ENCODE measurements at places on chromosomes 4 and X. TPM values are rescaled to one million over a fixed set of nuclear protein-coding genes. Genes with fewer than 3 reads are reported as not detected.

The VCX3B gene
- total RNA-seq: not detected

DNA sequence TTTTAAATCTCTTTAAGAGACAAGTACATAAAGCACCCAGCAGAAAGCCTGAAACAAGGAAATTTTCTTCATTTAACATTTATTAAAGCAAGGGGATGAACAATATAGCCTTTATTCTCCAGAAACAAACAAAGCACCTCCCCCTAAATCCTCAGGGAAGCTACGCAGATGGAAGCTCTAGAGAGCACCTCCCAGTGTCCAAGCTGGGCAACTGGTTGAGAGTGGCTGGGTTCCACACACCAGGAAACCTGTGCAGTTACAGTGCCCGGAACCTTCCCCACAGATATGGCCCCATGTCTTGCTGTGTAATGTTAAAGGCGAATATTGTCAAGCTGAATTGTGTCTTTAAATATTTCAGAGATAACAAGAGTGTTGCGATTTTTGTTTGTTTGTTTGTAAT is 8.9 kb upstream of the TRIML1 start:
- no peak overlapping the region for H3K4me3 ChIP-seq
- peaks cover 4% of the 10 kb centered on the region for H3K4me1 ChIP-seq
- DNase-seq: no peak
- no peaks in the 10 kb centered on the region for H3K27me3 ChIP-seq

DNA sequence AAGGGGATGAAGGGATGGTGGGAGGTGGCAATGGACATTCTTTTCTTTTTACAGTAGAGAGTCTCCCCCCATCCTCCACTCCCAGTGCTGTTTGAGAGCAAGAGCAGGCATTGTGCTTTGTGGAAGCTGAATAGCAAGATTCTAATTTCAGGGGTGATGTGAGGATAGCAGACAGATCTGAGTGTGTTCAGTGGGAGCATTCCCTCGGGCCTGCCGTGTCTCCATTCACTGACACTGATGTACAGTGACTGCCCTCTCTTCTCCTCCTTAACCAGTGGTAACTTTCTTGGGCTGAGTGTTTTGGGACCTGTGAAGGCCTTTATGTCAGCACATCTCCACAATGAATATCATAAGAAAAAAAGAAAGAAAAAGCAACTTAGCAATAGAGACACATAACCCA is 396.6 kb upstream of the RPS6KA3 start:
- peaks cover 36% of the 10 kb centered on the region for H3K4me1 ChIP-seq
- H3K27ac ChIP-seq: no peak overlapping the region
- no peaks in the 10 kb centered on the region for H3K27me3 ChIP-seq
- no peak overlapping the region for H3K4me3 ChIP-seq
- H3K36me3 ChIP-seq: no peaks in the 10 kb centered on the region
- no peak for DNase-seq

The ZBTB49 gene
- 7.8 TPM for total RNA-seq

- peaks cover 5% of the 10 kb centered on the region for H3K4me1 ChIP-seq
- H3K36me3 ChIP-seq: no peaks in the 10 kb centered on the region
- DNase-seq: no peak
These were observed 32.1 kb downstream of the CCKAR start for GRCh38 chr4:26458157-26458561.

The AFF1 gene
- total RNA-seq: 37.8 TPM

The TXK gene
- not detected for total RNA-seq

The GAGE2A gene
- total RNA-seq: not detected

DNA sequence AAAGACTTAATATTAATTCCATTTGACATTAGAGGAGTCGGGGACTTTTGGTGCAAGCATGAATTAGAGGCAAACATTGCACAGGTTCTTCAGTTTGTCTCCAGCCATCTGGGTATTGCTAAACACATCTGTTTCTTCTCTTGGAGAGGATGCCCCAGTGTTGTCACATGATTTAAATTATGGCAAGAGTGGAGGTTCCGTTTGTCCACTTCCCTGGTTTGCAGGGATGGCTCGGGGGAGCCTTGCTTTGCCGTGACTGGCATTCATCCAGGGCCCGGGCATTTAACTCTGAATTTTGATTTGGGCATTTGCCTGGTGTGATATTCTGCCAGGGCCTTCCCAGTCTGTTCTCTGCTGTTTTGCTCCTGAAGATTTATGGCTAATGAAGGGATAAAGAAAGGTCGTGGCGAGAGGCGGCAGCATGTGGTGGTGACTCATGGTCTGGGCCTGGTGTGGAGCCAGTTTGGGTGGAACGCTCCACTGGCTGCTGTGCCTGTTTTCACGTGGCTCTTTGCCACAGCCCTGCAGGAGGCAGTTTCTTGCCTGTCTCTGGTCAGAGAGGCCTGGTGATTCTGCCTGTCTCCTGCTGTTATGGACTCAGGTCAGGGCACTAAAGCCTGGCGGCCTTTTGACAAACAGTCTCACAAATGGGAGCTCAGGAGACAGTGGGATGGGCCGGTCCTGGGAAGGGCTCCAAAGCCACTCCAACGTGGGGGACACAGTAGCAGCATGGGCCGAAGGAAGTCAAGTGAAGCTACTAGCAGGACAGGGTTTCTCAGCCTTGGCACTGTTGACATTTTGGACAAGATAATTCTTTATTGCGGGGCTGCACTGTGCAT is 99.4 kb upstream of the PGRMC2 start:
- peaks cover 5% of the 10 kb centered on the region for H3K4me1 ChIP-seq
- H3K27me3 ChIP-seq: no peaks in the 10 kb centered on the region
- H3K36me3 ChIP-seq: no peaks in the 10 kb centered on the region
- no peak overlapping the region for H3K27ac ChIP-seq

DNA sequence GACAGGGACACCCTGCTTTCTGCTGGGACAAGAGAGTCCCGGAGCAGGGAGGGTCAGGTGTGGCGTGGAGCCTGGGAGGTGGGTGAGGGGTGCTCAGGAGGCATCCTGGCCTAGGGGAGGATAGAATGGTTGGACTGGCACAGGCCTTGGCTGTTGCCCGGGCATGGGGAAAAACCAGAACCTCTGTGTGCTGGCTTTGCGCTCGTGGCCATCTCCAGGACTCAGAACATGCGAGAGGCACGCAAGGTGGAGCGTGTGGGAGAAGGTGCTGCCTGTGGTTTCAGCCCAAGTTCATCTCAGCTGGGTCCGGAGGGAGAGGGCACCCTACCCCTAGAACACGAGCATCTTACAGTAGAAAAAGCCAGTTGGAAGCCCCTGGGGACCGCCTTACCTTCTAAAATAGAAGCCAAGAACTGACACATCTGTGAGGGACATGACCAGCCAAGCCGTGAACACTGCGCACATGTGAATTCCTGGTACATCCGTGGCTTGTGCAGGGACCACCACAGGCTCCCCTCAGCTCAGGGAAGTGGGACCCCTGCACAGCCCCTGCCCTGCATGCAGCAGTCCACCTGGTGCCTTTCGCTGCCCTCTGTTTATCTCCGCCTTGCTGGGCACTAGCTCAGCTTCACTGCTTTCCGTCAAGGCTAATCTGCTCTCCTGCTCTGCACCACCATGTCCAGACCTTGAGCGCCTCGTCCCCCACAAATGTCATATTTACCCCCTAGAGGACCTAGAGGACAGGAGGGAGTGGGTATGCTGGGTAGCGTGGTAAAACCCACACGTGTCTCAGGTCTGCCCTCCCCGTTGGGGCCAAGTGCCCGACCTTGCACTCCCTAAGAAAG is 13.5 kb downstream of the MSANTD1 start:
- no peaks in the 10 kb centered on the region for H3K27me3 ChIP-seq
- H3K27ac ChIP-seq: no peak overlapping the region
- no peaks in the 10 kb centered on the region for H3K4me1 ChIP-seq
- DNase-seq: no peak
- no peak overlapping the region for H3K4me3 ChIP-seq

The RRH gene
- total RNA-seq: not detected

The GAGE12J gene
- not detected for total RNA-seq

- H3K36me3 ChIP-seq: no peaks in the 10 kb centered on the region
- H3K27me3 ChIP-seq: no peaks in the 10 kb centered on the region
- no peaks in the 10 kb centered on the region for H3K4me1 ChIP-seq
- H3K27ac ChIP-seq: no peak overlapping the region
- no peak overlapping the region for H3K4me3 ChIP-seq
These were observed 105.7 kb upstream of the AGA start for GRCh38 chr4:177547985-177548384.

- no peaks in the 10 kb centered on the region for H3K27me3 ChIP-seq
- no peak overlapping the region for H3K4me3 ChIP-seq
- peaks cover 25% of the 10 kb centered on the region for H3K4me1 ChIP-seq
- no peak for DNase-seq
- H3K36me3 ChIP-seq: peaks cover 18% of the 10 kb centered on the region
These were observed 7.6 kb downstream of the EIF4E start for GRCh38 chr4:98921292-98921691.

DNA sequence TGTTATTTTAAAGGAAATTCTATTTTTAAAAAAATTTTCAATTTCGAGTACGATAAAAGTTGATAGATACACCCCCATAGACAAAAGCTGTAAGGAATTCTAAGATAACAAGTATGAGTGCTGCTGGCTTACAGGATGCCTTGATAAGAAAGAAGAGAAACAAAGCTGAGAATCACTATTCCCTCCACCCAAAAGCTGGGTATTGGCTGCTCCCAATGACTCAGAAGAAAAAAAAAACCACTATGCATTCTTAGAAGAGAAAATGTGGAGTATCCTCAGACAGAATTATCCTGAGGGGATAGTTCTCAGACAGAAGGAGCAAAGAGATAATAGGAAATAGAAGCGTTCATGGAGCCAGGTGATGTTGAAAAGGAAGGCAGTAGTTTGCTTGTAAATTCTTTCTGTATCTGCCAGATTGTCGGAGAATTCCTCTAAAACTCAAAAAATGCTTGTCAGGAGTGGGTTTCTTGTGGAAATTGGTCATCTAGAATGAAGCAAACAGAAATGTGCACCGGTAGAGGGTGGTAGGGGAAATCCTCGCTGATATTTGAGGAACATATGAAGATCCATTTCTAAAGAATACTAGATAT is 217.5 kb upstream of the ADAMTS3 start:
- peaks cover 3% of the 10 kb centered on the region for H3K27me3 ChIP-seq
- DNase-seq: no peak
- no peak overlapping the region for H3K27ac ChIP-seq
- H3K36me3 ChIP-seq: no peaks in the 10 kb centered on the region
- H3K4me3 ChIP-seq: no peak overlapping the region

DNA sequence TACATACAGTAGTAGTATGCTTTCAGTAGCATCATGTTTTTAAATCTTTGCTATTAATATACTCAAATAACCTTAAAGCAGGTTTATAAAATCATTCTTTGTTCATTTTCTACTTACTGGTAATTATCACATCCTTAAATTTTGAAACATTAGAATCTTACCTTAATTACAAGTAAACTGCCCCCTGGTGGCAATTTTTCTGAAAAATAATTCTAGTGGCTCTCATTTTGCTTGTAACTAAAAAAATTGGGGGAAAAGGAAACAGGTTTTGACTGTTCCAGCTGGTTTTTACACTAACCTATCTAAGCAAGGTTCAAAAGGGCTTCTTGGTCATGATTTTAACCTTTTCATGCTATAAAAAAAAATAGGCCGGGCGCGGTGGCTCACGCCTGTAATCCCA is 18.5 kb upstream of the DCAF4L1 start:
- peaks cover 8% of the 10 kb centered on the region for H3K36me3 ChIP-seq
- H3K4me3 ChIP-seq: no peak overlapping the region
- no peaks in the 10 kb centered on the region for H3K4me1 ChIP-seq
- H3K27me3 ChIP-seq: no peaks in the 10 kb centered on the region
- no peak for DNase-seq

- no peak for DNase-seq
- no peak overlapping the region for H3K27ac ChIP-seq
- no peak overlapping the region for H3K4me3 ChIP-seq
- H3K36me3 ChIP-seq: peaks cover 15% of the 10 kb centered on the region
- no peaks in the 10 kb centered on the region for H3K27me3 ChIP-seq
These were observed 6.5 kb downstream of the TIFA start for GRCh38 chr4:112279025-112279881.

The IDS gene
- 25.3 TPM for total RNA-seq

GRCh38 chr4:184851200-184851541 is 25.4 kb upstream of the ACSL1 start:
- no peaks in the 10 kb centered on the region for H3K4me1 ChIP-seq
- H3K4me3 ChIP-seq: no peak overlapping the region
- no peak overlapping the region for H3K27ac ChIP-seq
- H3K27me3 ChIP-seq: peaks cover 7% of the 10 kb centered on the region
- no peaks in the 10 kb centered on the region for H3K36me3 ChIP-seq
- DNase-seq: no peak

The UPF3B gene
- 22.5 TPM for total RNA-seq

The ZMAT1 gene
- 4.9 TPM for total RNA-seq

- no peak overlapping the region for H3K27ac ChIP-seq
- no peak overlapping the region for H3K4me3 ChIP-seq
- DNase-seq: no peak
- peaks cover 27% of the 10 kb centered on the region for H3K36me3 ChIP-seq
- no peaks in the 10 kb centered on the region for H3K4me1 ChIP-seq
- H3K27me3 ChIP-seq: no peaks in the 10 kb centered on the region
These were observed 87.2 kb downstream of the KLHL8 start for GRCh38 chr4:87133183-87133582.

DNA sequence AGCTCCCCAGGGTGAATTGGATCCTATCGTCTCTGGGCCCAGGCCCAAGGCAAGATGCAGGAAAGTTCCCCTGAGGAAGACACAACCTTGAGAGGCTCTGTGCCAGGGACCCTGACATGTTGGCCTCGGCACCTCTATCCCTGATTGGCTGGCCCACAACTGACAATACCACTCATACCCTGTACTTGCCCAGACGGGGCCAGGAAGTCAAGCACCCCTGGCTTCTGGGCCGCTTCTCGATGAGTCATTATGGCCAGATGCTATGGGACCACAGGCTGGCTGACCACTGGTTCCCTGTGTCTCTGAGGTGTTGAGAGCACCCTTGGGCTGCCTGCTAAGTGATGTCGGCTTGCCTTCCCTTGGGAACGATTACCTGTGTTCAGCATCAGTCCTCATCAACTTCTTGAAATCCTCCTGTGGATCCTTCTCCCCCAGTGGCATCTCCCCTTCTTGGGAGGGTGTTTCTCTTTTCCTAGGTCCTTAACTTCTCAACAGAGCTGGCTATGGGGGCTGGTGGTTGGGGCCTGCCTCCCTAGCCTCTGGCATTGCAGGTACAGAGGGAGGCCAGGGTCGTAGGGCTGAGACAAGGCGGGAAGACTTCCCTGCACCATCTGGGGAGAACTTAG is 54.5 kb upstream of the MAMLD1 start:
- no peaks in the 10 kb centered on the region for H3K4me1 ChIP-seq
- no peak overlapping the region for H3K27ac ChIP-seq
- H3K4me3 ChIP-seq: no peak overlapping the region
- H3K36me3 ChIP-seq: no peaks in the 10 kb centered on the region
- no peaks in the 10 kb centered on the region for H3K27me3 ChIP-seq

The XPNPEP2 gene
- total RNA-seq: 0.32 TPM

- peaks cover 9% of the 10 kb centered on the region for H3K36me3 ChIP-seq
- H3K4me3 ChIP-seq: peak overlapping the region; percentile 62
- H3K4me1 ChIP-seq: peaks cover 18% of the 10 kb centered on the region
- no peak for DNase-seq
- peaks cover 45% of the 10 kb centered on the region for H3K27me3 ChIP-seq
These were observed 3.2 kb upstream of the TIGD2 start for GRCh38 chr4:89108091-89108490.

GRCh38 chrX:136806891-136807410 is 26.2 kb upstream of the ARHGEF6 start:
- H3K27me3 ChIP-seq: no peaks in the 10 kb centered on the region
- no peak for DNase-seq
- H3K27ac ChIP-seq: no peak overlapping the region
- H3K4me1 ChIP-seq: peaks cover 5% of the 10 kb centered on the region
- no peak overlapping the region for H3K4me3 ChIP-seq
- H3K36me3 ChIP-seq: peaks cover 2% of the 10 kb centered on the region

- DNase-seq: no peak
- no peak overlapping the region for H3K4me3 ChIP-seq
- H3K27me3 ChIP-seq: peaks cover 5% of the 10 kb centered on the region
- no peak overlapping the region for H3K27ac ChIP-seq
- no peaks in the 10 kb centered on the region for H3K36me3 ChIP-seq
These were observed 5.8 kb downstream of the CPE start for GRCh38 chr4:165384598-165384997.

All from neural crest cell (in vitro differentiated cells).